IPS DF 19.7 (cell line): ENCODE measurements at places on chromosomes 7 and 10.

- no peak for DNase-seq
These were observed 35.7 kb upstream of the FGL2 start for GRCh38 chr7:77235276-77235675.

GRCh38 chr7:70266186-70266585, 667.9 kb downstream of the AUTS2 start:
- DNase-seq, result no peak

- no peak for DNase-seq
These were observed 165.6 kb downstream of the ADARB2 start for GRCh38 chr10:1571587-1572237.

DNA sequence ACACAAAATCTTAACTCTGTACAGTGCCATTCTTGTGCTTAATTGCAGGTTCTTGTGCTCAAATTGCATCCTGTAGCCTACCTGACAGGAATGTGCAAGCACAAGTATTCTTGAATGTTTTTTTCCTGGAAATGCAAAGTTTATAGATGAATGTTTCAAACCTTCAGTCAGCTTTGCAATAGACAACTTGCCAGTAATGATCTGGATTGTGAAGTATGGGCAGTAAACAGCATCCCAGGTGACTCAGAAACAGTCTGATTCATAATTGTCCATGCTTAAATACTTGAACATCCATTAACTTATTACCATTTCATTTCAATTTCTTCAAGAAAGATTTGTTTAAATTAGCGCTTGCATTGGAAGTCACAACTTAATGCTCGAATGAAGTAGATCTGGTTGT, 347.2 kb downstream of the SDK1 start:
- DNase-seq, result no peak

GRCh38 chr7:27314111-27314510, 71.5 kb downstream of the EVX1 start:
- DNase-seq, result no peak

GRCh38 chr7:124914298-124914697, 15.3 kb downstream of the POT1 start:
- DNase-seq, result no peak

DNA sequence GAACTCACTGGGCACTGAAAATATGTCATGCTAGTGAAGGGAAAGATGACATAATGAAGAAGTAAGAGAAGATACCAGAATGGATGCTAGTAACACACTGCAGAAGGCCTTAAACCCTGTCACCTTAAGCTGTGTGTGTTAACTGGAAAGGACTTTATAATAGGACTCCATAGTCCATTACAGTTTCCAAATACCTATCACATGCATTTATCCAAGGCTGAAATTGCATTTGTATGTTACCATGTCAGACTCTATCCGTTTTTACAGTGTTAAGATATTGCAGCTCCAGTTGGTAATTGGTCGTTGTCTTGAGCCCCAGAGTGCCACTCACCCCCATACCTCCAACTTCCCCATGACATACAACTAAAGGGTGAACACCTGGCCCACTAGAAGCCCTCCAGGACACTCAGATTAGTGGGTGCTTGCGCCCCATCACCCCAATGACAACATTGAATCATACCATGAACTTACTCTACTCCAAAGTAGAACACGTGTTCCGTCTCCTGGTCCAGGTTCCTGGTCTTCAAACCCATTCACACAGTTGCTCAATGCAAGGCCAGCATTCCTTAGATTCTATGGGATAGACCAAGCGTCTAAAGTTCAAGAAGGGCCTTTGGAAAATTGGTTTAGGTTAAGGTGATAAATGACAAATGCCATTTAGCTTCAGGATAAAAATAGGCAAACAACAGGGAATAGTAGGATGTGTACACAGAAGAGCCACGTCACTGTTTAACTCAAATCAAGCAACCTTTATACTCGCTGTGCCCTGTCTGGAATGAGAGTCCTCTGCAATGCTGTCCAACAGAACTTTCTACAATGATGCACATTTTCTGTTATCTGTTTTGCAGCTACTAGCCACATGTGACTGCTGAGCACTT, 2.1 kb upstream of the RAPGEF5 start:
- DNase-seq, result no peak

GRCh38 chr10:96587264-96588059, 650 bp upstream of the TM9SF3 start:
- no peak for DNase-seq
